A549 treated with dexamethasone at 1 μM for 4 hours (cell line): ENCODE measurements at places on chromosomes 7 and 10. TPM values are rescaled to one million over a fixed set of nuclear protein-coding genes. Genes with fewer than 3 reads are reported as not detected.

Gene C10orf143
- 0.52 to 0.69 TPM (median 0.59 TPM) in 5 replicates for total RNA-seq

Gene NME8
- total RNA-seq, result not detected in 5 replicates

Gene HNRNPH3
- total RNA-seq, result 212 to 250 TPM (median 225 TPM) in 5 replicates

Gene ACADSB
- total RNA-seq, result 6.5 to 11.9 TPM (median 9.4 TPM) in 5 replicates

Gene CLRN3
- total RNA-seq, result 0.07 TPM in 1 of 5 replicates, not detected in the others

Gene LIPM
- not detected in 5 replicates for total RNA-seq

Gene PRLHR
- 0.01 TPM in 1 of 5 replicates, not detected in the others for total RNA-seq
